ENCODE measurements at places on chromosomes 11 and 22. TPM values are rescaled to one million over a fixed set of nuclear protein-coding genes. Genes with fewer than 3 reads are reported as not detected.

Gene TSSK2
- total RNA-seq, result not detected

Gene LMO2
- 0.13 TPM for total RNA-seq

Gene NEFH
- total RNA-seq, result 9.9 TPM

Gene LRRC56
- 1.8 TPM for total RNA-seq

Gene TBX1
- not detected for total RNA-seq

Gene CARNS1
- total RNA-seq, result 1.9 TPM

Gene SHISA8
- total RNA-seq, result 1.7 TPM

Gene GSTT2B
- not detected for total RNA-seq

Gene XRCC6
- total RNA-seq, result 470 TPM

Gene DCDC1
- total RNA-seq, result 0.21 TPM

Gene DTX4
- 0.08 TPM for total RNA-seq

Gene SLC1A2
- total RNA-seq, result not detected

Gene EHF
- total RNA-seq, result not detected

Gene MS4A6E
- not detected for total RNA-seq

Gene TRIM66
- total RNA-seq, result 26.7 TPM

Gene PGA4
- total RNA-seq, result not detected

Gene SAA2
- total RNA-seq, result not detected

Gene CAVIN3
- total RNA-seq, result 45.0 TPM

Gene TTC28
- 0.67 TPM for total RNA-seq

Gene NOX4
- not detected for total RNA-seq

Gene SGSM1
- total RNA-seq, result not detected

Gene CSRP3
- total RNA-seq, result not detected

Gene SMIM35
- total RNA-seq, result 0.13 TPM

Gene TREH
- total RNA-seq, result not detected

Gene ART5
- total RNA-seq, result not detected

Gene FLRT1
- not detected for total RNA-seq

Gene GTSE1
- 35.7 TPM for total RNA-seq

Gene MMP27
- not detected for total RNA-seq

Gene NDUFC2
- total RNA-seq, result 219 TPM

Gene KRTAP5-10
- not detected for total RNA-seq

Gene SPI1
- not detected for total RNA-seq

Gene POU2AF1
- 4.8 TPM for total RNA-seq

Gene PANX3
- not detected for total RNA-seq

Gene GDPD4
- not detected for total RNA-seq

Gene ISX
- total RNA-seq, result not detected

Gene CRYBA4
- not detected for total RNA-seq

Gene OR8D4
- total RNA-seq, result not detected

Gene ANKK1
- total RNA-seq, result 0.13 TPM

Gene CCDC116
- total RNA-seq, result 0.21 TPM

Gene FIBIN
- not detected for total RNA-seq

Gene PHLDA2
- total RNA-seq, result 3.5 TPM

Gene DDX25
- not detected for total RNA-seq

Gene MMP12
- not detected for total RNA-seq

Gene GRAP2
- total RNA-seq, result 39.9 TPM

Gene CECR2
- not detected for total RNA-seq

Gene UCP2
- 270 TPM for total RNA-seq

Gene ELFN2
- total RNA-seq, result 0.04 TPM

Gene GPHA2
- total RNA-seq, result not detected

Gene VWCE
- 12.5 TPM for total RNA-seq

Measured in activated CD8-positive, alpha-beta memory T cell treated with anti-CD3 and anti-CD28 coated beads for 36 hours (primary cell).